Stimulated activated naive CD4-positive, alpha-beta T cell (primary cell): ENCODE measurements at places on chromosomes 3 and 15.

DNA sequence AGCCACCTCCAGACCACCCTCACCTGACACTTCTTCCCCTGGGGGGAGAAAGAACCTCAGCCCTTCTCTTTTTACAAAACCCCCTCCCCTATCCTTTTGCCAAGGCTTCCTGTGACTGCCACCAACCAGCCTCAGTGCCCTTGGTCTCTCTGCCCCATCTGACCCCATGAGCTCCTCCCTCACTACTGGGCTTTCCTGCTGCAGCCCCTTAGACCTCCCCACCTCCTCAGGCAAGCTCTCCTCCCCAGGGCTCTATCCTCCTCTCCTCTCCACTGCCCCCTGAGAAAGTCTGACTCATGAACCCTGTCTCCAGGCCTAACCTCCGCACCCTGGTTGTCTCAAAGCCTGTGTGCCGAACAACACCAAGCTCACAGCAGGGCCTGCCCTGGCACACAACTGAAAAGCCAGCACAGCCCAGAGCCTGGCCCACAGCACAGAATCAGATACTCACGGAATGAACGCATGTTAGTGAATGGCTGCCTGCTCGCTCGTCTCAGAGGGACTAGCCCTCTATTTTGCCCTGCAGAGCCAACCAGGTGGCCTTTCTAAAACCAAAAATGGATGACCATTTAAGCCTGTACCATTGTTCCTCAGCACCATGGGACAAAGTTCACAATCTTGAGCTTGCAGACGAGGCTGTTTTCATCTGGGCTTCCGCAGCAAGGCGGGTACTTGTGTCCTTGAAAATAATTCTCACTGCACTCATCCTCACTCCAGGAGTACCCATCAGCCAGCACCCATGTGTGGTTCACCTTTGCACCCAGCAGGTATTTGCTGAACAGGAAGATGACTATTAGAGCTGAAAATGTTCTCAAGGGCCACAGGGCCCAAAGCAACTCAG lies 1.7 kb downstream of the CHDH start:
- no peak for DNase-seq

GRCh38 chr3:130779031-130779430 lies 32.4 kb upstream of the PIK3R4 start:
- DNase-seq = no peak

DNA sequence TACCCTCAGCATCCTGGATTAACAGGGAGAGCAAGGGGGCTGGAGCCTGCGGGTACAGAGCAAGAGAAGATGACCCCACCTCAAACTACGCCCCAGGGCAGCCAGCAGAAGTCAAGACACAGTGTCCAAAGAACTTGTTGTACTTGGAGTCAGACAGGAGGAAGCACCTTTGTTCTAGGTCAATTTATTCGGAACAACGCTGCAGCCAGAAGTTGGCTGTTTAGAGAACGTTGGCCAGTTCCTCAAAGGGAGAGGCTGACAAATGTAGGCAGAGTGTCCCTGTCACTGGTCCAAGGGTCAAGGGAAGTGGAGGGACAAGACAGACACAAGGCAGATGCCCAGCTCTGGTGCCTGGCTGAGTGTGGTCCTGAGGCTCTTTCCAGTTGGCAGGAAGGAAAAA lies 32.1 kb upstream of the PIAS1 start:
- no peak for DNase-seq

DNA sequence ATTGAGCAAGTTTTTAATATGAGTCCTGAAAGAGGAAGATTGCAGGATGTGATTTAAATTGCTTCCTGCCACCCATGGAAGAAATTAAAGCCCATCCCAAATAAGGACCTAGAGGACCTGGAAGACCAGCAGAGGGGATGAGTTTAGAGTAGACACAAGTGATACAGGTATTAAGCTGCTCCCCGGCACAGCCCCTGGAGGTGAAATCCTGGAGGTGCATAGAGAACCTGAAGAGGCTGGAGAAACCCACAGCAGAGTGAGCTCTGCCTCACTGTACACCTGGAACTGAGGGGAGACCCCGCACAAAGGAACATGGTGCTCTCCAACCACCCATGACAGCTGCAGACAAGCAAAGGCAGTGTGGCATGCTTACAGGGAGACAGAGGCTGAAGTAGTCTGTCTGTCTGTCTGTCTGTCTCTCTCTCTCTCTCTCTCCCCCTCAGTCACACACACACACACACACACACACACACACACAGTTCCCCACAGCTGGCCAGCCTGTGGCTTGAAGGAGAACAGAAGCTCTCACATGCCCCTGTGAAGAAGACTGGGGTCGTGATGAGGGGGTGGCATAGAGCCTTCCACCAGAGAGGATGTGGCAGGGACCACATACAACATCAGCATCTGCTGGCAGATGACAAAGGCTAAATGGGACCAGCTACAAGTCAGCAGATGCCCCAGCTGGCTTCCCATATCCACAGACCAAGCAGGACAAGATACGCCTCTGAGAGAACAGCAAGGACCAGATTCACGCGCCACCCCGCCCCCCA lies 38.1 kb downstream of the FSIP1 start:
- DNase-seq = no peak

- no peak for DNase-seq
Observed at GRCh38 chr3:44090036-44090435, 151.7 kb upstream of the TOPAZ1 start.

GRCh38 chr3:20405744-20406143 lies 219.7 kb upstream of the SGO1 start:
- no peak for DNase-seq

DNA sequence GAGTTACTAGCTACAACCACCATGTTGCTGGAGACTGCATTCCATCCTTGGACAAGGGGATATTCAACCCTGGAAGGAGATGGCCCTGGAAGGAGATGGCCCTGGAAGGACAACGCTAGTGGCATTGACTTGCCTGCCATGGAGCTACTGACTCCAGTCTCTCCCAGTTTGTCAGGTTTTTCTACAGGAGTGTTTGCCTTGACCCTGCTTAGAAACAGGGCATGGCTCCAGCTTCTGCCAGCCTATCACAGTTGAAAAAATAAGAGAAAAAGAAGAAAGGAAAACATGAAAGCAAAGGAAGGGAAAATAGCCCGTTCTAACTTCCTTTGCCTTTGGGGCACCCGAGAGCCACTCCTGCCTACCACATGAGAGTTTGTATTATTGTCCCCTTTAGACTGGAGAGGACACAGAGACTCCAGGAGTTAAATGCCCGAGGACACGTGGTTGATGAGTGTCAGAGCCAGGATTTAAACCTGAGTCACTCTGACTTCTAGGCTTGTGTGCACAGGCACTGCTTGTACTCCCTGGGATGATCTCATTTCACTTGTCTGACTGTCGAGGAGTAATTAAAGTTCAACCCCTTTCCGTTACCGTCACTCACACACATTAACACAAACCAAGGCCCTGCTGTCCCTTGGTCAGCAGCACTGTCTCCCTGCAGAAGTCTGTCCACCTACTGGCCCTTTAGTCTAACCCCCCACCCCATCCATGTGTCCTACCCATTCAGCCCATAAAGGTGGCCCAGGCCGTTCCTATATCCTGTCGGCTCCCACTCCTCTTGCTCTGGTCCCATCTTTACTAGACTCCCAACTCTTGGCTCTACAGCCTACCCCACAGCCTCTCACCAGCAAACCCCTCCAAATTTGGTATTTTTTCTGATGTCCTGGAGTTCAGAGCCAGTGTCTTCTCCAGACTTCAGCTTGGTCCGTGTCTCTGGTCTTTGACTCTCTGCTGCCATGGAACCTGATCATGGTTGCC lies 46.1 kb downstream of the C2CD4A start:
- DNase-seq = no peak

DNA sequence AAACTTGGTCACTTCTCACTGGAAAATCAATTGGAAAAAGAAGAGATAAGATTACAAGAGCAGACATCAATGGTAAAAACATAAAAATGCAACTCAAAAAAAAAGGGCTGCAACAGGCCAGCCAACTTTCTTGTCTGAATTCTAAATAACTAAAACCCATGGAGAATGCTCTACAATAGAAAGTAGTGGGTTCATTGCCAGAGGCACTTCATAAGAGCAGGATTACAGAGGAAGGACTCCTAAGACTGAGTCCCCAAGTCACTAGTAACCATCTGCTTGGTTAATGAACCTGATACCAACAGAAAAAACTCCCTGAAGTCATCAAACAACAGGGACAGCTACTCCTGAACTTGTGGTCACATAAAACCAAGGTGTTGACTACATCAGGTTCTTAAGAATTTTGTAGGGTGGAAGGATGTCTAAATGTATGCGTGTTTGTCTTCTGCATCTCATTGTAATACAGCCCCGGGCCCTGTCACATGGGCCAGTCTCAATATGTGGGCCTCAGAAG lies 148.6 kb downstream of the IMPG2 start:
- no peak for DNase-seq

DNA sequence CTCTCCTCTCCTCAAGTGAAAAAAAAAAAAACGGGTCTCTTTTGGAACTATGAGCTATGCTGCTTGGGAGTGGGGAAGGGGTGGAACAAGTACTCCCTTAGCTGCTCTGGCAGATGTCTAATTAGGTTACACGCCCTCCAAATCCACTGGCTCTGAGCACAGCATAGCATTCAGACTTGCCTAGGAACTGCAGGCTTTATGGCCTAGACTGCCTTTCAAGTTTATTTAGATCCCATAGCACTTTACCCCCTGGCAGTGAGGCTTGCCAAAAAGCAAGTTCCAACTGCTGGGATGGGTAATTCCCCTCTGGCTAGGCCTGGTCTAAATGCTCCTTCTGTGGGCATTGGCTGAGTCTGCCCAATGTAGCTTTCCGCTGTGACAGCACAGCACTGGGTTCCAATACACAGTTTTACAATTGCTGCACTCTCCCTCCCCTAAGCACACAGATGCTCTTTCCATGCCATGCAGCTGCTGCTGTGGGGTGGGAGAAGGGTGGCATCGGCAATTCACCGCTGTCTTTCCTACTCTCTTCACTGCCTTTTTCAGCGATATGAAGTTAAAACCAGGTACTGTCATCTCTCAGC lies 152.8 kb downstream of the KCNAB1 start:
- DNase-seq = no peak

DNA sequence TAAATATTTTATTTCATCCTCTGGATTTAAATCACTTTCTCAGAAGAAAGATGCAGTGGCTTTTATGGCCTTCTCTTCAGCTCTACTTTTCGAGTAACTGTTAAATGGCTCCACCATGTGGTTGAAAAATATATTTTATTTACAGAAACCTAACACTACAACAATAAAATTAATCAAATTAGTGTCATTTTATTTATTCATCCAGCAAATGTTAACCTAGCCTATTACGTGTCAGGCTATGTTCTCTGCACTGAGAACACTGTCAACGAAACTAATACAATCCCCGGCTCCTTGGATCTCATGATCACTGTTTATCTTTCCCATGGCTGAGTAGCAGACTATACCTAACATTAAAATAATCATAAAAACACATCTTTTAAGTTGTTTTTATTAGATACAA lies 148.0 kb upstream of the OSTN start:
- no peak for DNase-seq

DNA sequence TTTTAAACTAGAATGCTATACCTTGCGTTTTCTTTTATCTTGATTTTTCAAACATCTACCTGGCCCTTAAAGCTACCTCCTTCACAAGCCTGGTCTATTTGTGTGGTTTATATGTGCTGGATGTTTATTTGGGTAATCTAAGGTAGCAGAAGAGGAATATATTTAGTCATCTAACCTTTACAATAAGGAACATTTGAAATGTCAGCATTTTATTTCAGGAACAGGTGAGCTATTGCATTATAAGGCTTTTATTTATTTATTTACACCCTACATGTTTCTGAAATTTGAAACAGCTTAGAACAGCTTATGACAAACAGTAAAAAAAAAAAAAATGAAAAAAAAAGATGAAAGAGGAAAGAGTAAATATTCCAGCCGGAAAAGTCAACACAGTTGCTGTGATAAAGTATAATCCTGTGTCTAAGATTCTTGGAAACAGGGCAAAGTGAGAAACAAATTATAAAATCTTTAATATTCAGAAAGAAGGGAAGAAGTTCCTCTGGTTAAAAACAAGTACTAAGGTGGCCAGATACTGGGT lies 19.5 kb downstream of the HHLA2 start:
- DNase-seq = no peak

GRCh38 chr3:85821130-85821756 lies 862.5 kb downstream of the CADM2 start:
- DNase-seq = no peak

DNA sequence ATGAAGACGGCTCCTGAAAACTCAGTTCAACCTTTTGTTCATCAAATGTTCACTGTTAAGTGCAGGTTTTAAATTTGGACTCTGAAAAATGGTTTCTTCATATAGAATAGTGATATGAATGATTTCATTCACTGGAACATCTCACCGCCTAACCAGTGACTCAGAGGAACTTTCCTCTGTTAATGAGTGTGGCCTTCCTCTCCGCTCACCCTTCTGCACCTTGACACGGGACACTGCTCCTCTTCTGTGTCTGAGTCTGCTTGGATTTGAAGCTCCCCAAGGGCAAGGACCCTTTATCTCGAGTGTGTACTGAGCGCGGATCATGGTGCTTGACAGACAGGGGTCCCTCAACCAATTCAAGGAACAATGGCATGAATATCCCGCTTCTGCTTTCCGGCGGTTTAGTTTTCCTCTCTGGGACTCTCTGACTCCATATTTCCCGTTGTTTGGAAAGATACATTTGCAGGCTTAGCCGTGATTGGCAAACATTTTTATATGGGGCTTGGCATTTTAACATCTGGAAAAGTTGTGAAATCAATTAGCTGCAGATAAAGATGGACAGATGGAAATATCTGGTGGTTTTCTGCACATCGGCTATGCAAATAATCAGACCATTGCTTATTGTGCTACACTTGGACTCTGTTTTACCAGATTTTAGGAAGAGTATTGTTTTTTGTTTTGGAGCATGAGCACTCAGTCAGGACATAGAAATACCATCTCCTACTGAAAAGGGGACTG lies 20.9 kb downstream of the KBTBD8 start:
- DNase-seq = no peak

- no peak for DNase-seq
Observed at GRCh38 chr3:17238023-17238422, 353.3 kb downstream of the PLCL2 start.

GRCh38 chr3:41304593-41304992 lies 105.3 kb downstream of the CTNNB1 start:
- no peak for DNase-seq

- DNase-seq = no peak
Observed at GRCh38 chr3:23740517-23740965, 65.2 kb upstream of the UBE2E1 start.

DNA sequence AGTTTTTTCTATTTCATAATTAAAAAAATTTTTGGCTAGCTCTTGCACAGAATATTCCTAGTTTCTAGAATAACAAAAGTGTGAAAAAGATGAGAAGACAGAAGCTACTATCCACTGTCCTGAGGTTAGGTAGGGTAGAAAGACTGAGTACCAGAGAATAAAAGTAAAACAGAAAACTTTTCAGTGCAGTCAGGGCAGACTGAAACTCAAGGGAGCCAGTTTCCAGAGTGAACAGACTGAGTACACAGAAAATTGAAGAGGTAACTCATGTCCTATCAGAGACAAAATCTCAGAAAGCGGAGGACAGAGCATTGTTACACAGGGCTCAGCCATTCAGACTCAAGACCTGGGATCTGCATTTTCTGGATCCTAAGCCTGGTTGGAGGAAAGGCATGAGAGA lies 8.8 kb upstream of the FBXO40 start:
- no peak for DNase-seq

- no peak for DNase-seq
Observed at GRCh38 chr3:4552811-4553210, 59.7 kb downstream of the ITPR1 start.
